ENCODE measurements at places on chromosomes 3 and 15.

DNA sequence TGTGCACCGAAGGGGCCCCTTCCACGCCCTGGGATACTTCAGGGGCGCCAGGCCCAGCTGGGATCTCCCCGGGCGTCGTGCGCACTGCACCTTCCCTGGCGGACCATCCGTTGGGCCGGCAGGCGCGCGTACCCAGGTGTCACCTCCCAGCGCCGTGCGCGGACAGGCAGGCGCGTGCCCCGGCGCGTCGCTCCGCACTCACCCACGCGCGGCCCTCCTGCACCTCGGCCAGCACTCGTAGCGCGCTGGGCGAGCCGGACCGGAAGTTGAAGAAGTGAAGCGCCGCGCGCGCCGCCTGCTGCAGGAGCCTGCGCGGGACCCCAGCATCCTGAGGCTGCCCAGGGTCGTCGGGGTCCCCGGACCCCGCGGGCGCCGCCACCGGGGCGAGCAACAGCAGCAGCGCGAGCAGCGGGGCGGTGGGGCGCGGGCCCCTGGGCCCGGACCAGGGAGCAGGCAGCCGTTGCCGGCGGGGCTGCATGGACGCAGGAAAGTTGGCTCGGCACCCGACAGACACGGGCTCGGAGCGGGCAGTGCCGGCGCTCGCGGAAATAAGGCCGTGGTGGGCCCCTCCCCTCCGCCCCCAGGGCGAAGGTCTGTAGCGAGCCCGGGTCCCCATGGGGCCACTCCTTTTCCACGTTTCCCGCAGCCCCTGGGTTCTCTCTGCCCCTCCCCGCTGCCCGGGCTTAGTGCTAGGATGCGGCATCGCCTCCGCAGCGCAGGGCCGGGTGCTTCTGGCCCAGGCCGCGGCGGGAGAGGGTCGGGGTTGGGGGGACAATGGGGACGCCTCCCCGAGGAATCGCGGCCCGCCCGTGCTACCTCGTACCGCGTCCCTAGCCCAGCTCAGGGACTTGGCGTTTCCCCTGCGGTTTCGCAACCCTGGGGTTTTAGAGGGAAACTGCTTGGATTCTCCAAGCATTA is at the start of gene RARRES1:
RARRES1 (minus strand) TSS at position 520 of the 918 bp plus-strand sequence; CDS start at position 478, 42 bp downstream.
- peak; percentile 15 for DNase-seq

GRCh38 chr3:37115446-37115845 is 58.9 kb downstream of the LRRFIP2 start:
- DNase-seq = no peak

DNA sequence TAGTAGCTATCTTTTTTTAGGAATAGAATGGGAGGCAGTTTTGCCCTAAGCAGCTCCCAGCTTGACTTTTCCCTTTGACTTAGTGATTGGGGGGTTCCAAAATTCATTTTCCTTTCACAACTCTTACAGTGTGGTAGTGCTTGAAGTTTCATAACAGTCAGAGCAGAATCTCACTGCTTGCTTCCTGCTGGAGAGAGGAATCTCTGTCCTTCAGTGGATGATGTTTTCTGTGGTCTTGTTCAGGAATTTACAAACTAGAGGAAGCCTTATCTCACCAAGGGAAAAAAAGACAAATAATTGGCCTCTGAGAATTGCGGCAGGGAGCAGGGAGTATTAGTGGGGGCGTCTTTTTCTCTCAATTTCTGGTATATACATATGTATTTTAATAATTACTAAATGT is 326.6 kb upstream of the C2CD4B start:
- DNase-seq = no peak

DNA sequence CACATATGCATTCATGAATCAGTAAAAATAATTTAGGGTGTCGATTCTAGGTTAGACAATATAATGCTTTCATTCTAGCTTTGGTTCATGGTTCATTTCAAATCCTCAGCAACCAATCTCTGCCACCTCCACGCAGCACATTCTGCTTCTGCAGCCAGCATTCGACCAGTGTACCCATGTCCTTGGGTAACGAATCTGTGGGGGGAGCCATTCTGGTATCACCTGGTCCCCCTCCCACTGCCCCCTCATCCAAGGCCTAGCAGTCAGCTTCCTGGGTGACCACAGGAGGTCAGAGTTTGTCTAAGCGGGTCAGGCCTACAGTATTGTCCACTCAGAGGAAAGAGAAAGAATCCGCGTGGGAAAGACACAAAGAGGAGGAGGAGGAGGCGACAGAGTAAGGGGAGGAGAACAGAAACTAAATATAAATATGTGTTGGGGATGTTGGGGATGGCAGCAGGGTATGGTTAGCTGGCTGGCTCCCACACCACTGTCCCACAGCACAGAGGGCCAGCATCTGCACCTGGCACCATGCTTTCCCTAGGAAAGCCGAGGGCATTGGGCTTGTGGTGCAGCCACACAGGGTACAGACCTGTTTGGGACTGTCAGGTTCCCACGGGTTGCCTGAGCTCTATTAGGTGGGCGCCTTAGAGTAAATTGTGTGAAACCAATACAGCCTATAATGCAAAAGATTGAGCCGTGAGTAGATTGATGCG is 12.1 kb downstream of the PAK6 start:
- no peak for DNase-seq

- peak; percentile 82 for DNase-seq
Measured at GRCh38 chr3:57100046-57100695, 39.7 kb downstream of the SPATA12 start.

- DNase-seq = no peak
Measured at GRCh38 chr15:100663086-100663914, 60.9 kb downstream of the ASB7 start.

- no peak for DNase-seq
Measured at GRCh38 chr15:90062023-90062442, 40.2 kb downstream of the IDH2 start.

- no peak for DNase-seq
Measured at GRCh38 chr15:63488398-63488960, 15.9 kb upstream of the USP3 start.

GRCh38 chr3:170426240-170426797 is 7.7 kb downstream of the CLDN11 start:
- DNase-seq = no peak

DNA sequence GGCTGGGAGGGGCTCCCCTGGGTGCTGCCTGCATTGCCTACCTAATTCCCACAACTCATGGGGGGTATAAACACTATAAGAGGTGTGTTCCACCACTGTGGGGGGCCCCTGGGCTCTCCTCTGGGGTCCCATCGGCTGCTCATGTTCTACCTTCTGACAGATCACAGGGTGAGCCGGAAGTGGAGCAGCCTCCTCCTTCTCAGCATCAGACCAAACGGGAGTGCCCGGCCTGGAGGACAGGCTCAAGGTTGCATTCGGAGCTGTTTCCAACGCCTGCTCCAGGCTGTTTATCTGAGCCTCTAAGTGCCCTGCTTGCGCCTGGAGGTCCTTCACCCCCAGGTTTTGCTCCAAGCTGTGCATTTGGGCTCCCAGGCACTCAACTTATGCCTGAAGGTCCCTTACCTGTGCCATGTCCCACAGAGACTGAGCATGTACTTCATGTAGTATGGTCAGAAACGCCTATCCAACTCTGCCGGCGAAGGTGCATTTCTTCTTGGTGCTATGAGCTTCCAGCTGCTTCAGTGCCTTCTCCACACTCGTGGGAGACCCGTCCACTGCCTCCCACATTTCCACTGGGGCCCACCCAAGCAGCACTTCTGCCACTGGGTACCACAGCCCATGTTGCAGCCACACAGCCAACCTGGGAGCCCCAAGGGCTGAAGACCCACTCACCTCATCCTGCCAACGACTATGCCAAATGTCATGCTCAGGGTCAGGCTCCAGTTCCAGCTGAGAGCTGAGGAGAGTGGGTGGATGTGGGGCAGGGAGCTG is 232.1 kb downstream of the IGSF11 start:
- no peak for DNase-seq

GRCh38 chr3:24290596-24290995 is 204.1 kb downstream of the THRB start:
- DNase-seq = peak; percentile 85

- peak; percentile 50 for DNase-seq
Measured at GRCh38 chr3:188788621-188789081, 383.1 kb upstream of the TPRG1 start.

DNA sequence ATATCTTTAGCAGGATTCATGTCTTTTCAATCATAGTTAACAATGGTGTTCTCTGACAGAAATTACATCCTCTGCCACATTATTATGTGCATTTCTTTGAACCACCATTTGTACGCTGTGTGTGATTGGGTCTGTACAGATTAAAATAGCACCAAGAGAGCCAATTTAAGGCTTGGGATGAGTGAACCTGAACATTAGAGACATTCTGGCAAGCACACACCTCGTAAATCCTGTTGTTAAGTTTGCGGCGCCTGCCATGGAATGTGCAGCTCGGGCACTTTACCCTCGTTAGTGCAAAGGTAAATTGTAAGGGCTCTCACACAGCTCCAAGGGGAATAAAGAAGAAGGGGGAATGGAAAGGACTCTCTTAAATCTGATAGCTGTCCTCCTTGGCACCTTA is 482.4 kb upstream of the DPPA4 start:
- no peak for DNase-seq

- peak; percentile 18 for DNase-seq
Measured at GRCh38 chr3:176430244-176431037, 766.8 kb downstream of the TBL1XR1 start.

GRCh38 chr3:195210266-195210973 is 60.5 kb downstream of the XXYLT1 start:
- no peak for DNase-seq

DNA sequence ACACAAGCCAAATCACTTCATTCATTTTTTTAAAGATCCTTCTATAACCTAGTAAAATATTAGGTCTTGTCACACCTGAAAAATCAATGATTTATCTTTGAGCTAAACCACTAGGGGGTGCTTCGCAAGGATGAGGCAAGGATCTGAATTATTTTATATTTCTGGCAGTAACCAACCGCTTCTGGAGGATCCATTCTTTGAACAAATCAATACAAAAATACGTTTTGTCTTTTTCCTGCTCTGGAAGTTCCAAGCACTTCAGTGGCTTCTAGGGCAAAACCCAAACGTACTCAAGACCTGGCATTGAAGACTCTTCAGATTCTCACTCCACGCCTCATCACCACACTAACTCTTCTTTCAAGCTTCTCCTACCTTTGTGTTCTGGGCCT is 486 bp downstream of the LSG1 start:
- DNase-seq = peak; percentile 66

DNA sequence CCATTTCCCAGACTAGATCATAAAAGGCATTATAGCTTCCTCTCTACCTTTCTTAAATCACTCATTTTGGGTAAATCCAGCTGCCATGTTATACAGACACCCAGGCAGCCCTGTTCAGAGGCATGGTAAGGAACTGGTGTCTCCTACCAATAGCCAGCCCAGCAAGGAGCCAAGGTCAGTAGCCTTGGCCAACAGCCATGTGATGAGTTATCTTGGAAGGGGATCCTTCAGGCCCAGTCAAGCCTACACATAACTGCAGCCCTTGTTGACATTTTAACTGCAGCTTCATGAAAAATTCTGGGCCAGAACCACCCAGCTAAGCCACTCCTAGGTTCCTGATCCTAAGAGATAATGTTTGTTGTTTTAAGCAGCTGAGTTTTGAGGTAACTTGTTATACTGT is 29.0 kb upstream of the ZMAT3 start:
- peak; percentile 32 for DNase-seq

GRCh38 chr3:187072102-187072501 is 67.2 kb downstream of the RPL39L start:
- no peak for DNase-seq

- no peak for DNase-seq
Measured at GRCh38 chr3:136366289-136366688, 116.1 kb downstream of the PCCB start.

GRCh38 chr3:179297971-179298725 is 24.7 kb upstream of the ZNF639 start:
- no peak for DNase-seq

DNA sequence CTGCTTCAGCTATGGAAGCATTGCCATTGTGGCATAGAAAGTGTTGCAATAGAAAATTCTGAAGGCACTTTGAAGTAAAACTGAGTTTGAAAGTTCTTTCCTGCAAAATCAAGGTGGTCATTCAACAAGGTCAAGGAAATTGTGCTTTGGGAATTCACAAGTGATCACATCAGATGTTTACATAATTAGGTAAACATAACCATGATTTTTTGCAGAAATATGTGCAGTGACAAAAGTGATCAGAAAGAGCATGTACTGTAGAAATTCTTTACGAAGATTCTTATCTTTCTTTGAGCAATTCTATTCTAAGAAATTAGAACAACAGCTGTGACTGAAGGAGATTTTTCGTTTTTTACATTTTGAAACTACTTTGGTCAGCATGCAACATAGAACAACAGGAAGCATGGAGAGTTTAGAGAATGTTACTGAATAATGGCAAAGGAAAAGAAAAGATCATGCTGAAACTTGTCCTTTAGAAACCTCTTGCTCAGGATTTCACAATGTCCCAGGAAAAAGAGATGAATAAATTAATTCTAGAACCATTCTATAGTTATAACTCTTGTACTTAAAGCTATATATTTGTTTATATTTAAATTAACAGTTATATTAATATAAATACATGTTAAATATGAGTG is 643.4 kb upstream of the ARPP21 start:
- no peak for DNase-seq

DNA sequence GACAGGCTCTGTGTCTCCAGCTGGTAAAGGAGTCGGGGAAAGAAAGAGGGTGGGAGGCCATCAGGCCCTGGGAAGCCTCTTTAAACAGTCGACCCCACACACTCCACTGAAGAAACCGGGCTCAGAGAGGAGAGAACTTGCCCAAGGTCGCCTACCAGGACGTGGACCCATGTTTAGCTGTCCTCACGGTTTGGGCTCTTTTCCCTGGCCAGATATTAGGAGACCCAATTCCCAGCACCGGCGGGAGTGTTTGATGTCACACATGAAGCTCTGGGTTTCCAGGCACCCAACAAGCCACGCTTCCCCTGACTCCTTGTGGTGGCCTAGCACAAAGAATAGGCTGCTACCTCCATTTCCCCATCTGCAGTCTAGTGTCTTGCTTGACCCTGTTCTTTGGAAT is 52.2 kb upstream of the GRIP2 start:
- no peak for DNase-seq

DNA sequence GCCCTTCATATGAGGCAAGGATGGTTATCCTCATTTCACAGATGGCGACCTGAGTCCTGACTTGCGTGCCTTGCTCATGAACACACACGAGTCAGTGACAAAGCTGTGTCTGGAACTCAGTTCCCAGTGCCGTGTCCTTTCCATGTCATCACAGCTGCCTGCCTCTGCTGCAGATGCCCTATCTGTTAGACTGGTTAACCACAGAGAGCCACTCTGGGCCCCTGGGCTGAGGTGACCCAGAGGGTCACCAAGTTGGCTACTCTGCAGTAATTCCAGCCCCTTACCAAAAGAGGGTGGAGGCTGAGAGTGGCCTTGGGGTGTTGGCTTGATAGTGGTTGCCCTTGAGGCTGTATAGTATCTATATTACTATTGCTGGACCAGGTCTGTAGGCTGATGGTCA is 41.0 kb downstream of the RAB11A start:
- DNase-seq = no peak
